Articular chondrocyte of knee joint (primary cell): ENCODE measurements at places on chromosomes 16 and 17. TPM values are rescaled to one million over a fixed set of nuclear protein-coding genes. Genes with fewer than 3 reads are reported as not detected.

The RNF222 gene
- not detected in 2 replicates for total RNA-seq

The SYCE1L gene
- not detected in 2 replicates for total RNA-seq

The ITGAD gene
- total RNA-seq = not detected in 2 replicates

The NCBP3 gene
- 35.7 and 81.7 TPM in 2 replicates for total RNA-seq

The PPP4C gene
- 144 and 150 TPM in 2 replicates for total RNA-seq
